Stimulated activated CD8-positive, alpha-beta memory T cell treated with anti-CD3 and anti-CD28 coated beads, Interleukin-15, amount 100 ng/mL, for 4 hours (primary cell): ENCODE measurements at places on chromosomes 3 and 15.
A peak's percentile ranks its signal among the peaks of the same experiment; 100 is the strongest.

DNA sequence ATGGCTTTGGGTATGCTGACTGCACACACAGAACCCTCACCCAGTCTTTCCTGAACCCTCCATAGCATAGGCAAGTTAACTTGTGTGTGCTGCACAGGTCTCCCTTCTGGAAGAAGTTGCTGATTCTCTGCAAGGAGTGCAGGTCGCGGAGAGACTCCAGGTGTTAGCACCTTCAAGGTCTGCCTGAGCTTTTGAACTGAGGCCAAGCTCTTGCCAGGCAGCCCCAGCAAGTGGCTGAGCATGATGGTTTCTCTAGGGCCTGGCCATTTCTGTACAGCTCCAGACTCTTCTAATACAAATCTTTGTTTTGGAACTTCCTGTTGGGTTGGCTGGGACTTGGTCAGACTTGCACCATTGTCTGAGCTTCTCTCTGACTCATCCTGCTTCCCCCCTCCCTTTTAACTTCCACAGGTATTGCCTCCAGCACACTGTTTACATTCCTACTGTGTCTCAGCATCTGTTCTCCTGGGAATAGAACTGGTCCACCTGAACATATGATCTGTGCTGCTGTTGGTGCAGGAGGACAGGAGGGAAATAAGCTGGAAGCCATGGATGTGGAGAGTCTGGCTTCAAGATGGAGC is 53.3 kb downstream of the KY start:
- DNase-seq = no peak

- no peak for DNase-seq
Observed at GRCh38 chr3:177525987-177526712, 328.9 kb upstream of the TBL1XR1 start.

GRCh38 chr15:60648928-60649679 is 170.2 kb upstream of the ICE2 start:
- no peak for DNase-seq

DNA sequence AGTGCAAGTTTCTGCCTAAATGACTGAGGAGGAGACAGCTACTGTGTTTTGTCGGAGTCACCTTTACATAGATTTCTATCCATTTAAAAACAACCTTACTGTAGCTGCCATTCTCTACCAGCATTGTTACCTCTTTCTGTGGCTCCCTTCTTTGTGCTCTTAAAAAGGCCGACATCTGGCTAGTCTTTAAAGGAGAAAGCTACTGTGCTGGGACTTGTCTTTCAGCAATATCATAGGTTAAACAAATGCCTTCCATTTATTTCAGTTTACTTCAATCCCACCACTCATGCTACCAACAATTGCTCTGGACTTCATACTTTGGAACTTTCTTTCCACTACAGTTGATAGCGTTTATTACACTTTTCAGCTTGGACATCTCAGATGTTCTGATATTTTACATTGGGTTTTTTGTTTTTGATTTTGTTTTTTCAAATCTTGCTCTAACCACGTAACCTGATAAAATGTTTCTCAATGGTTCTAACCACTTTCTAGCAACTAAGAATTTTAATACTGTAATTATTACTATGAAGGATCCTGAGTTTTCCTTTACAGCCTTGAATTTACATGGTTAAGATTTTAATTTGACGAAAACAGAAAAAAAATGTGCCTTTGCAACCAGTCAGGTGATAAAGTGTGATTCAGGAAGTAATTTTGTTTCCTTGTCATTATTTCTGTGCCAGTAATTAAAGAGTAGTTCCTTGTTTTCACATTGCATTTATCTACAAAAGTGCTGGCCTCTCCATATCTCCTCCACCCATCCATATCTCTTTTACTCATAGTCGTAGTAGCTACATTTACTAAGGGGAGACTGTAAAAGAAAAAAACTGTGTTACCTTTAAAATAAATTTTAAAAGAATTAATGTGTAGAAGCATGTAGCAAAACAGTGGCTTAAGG is 1.3 kb upstream of the CBLB start:
- DNase-seq = no peak

DNA sequence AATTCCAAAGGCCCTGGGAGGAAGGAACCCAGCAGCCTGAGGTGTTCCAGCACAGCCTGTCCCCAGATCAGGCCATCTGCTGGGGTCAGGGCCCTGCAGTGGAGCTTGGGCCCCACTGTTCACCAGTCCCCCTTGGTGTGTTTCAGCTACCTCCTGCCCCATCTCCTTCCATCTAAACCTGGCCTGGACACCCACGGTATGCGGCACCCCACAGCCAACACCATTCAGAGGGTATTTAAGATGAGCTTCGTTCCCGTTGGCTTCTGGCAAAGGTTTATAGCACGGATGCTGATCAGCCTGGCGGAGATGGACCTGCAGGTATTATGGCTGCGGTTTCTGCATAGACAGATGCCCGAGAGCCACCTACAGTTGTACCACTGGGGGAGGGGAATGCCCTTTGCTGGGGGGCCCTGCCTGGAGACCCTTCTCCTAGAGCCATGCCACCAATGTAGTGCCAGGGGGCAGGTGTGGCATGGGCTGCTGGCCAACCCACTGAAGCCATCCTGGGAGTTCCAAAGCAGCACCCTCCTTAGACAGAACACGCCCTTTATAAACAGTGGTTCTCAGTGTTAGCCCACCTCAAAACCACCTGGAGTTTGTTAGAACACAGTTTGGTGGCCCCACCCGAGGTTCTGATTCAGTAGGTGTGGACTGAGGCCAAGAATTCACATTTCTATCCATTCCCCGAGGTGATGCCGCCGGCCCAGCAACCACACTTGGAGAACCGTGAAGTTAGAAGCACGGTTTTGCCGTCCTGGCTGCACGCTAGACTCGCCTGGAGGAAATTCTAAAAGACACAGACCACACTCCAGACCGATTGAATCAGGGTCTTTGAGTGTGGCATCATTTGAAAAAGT is 126.9 kb downstream of the LRRK1 start:
- DNase-seq = no peak

DNA sequence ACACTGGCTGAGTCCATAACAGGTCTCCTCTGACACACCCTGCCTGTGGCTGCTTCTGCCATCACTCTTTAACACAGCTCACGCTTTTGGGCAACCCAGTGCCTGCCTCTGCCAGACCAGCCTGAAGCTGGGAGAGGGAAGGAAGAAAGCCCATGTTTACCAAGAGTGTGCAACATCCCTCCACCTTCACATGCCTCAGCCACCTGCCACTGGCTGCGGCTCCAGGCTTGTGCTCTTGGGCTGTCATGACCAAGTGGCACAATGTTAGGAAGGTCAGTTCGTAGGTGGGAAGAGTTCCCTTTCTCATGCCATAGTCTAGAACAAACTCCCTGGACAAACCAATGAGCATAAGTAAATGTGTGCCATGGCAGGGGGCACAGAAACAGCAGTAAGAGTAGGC is 20.3 kb downstream of the STIMATE start:
- no peak for DNase-seq

- no peak for DNase-seq
Observed at GRCh38 chr15:97955035-97955434, 5.5 kb upstream of the ARRDC4 start.

GRCh38 chr3:196914866-196915265 is 27.5 kb downstream of the NCBP2 start:
- no peak for DNase-seq

GRCh38 chr15:96374499-96374898 is 44.0 kb downstream of the NR2F2 start:
- DNase-seq = no peak

DNA sequence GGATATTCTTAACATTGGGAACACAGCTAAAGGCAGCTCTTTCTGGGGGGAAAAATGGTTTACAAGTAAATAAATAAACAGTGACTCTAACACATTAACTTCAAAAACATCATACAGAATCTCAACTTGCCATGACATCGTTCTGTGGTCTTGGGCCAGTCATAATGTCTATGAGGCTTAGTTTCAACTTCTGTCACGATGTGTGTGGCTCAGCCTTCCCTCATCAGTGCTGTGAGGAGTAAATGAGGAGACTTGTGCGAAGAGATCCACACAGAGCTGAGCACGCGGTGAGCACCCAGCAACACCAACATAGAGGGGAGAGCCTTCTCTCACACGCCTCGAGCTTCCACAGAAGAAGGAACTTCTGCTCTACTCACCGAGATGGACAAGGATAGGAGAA is 49.0 kb downstream of the DZIP1L start:
- no peak for DNase-seq

DNA sequence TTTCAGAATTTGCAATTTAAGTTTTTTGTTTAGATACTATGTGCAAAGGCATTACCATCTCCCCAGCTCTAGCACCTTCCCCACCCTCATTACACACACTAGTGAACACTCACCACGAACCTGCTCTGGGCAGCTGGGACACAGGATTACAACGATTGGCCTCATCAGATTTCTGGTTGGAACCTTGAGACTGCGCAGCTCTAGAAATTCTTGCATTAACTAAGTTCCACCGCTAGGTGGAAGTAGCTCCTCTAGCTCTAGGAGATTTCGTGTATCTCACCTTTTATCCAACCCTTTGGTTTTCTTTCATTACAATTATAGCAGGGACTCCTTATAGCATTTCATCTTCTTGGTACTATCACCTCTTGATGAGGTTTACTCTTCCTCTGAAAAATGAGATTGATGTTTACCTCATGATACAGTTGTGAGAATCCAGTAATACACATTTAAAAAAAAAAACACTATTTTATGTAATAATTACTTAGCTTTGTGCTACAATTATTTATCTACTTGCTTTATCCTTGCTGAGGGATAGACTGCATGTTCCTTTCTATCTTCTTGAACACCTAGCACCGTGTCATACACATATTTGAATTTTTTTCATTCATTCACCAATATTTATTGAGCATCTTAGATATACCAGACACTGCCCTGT is 28.7 kb upstream of the PLOD2 start:
- no peak for DNase-seq

GRCh38 chr3:196073255-196073753 is 8.6 kb downstream of the TFRC start:
- peak; percentile 35 for DNase-seq

DNA sequence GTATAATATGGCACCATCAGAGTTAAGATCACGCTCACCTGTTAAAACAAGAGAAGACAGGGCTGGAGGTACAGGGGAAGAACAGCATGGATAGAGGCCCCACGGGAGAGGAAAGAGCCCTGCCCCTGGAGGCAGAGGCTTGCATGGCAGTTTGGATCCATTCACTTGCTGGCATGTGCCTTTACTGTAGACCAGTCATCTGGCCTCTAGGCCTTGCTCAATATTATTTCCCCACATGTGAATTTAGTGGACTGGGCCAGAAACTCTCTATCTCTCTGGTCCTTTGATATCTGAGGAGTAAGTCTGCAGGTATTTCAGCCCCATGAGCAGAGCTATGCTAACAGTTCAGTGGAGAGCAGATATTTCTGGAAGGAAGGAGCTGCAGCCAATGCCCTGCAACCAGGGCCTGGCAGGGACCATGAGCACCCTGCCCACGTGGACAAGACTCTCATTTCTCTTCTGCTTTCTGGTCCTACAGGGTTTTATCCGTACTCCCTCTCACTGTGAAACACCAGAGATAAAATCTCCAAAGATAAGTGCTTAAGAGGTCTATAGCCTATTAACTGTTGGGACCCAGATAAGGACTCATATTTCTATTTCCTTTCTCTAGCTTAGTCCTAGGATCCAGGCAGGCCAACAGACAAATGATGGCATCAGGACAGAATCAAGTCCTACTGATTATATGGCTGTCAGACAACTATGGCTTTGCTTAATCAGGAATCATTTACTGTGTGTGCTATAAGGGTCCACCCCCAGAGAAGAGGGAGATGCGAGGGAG is 65.0 kb downstream of the CLDN11 start:
- DNase-seq = no peak

DNA sequence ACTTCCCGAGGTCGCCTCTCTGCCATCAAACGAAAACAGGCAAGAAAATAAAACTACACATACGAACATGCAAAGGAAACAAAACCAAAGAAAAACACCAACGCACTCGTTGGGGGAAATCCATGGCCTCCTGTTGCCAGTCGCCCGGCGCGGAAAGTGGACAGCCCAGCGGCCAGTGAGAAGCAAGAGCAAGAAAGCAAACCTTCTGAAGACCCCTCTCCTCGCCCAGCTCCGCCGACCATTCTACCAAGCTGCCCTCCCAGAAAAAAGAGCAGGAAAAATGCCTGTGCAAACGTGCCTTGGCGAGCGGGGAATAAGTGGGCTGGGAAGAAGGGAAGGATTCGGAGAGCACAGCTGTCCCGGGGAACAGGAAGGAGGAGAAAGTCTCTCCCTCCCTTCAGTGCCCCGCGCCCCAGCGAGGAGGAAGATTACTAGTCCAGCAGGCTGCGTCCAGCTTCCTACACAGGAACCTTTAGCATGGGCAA is 802 bp upstream of the NECTIN3 start:
- DNase-seq = no peak

DNA sequence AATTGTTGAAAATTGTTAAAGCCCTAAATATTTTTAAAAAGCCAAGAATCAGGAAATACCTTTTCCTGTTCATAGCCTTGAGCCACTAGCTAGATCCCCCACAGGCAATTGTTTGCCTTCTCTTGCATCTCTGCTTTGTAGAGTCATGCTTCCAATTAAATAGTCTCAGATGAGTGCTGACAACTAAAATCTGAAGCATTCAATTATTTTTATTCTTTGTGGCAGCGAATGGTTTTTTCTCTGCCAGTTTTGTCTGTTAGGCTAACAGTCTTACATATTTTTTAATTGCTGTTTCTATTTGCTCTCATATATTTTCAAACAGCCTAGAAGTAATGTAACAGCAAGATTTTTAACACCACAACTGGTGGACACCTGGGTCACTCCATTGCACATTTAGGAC is 277.1 kb upstream of the GBE1 start:
- no peak for DNase-seq

GRCh38 chr3:194482196-194482593 is 4.6 kb downstream of the ATP13A3 start:
- no peak for DNase-seq

- no peak for DNase-seq
Observed at GRCh38 chr3:153734777-153735551, 386.2 kb upstream of the ARHGEF26 start.

DNA sequence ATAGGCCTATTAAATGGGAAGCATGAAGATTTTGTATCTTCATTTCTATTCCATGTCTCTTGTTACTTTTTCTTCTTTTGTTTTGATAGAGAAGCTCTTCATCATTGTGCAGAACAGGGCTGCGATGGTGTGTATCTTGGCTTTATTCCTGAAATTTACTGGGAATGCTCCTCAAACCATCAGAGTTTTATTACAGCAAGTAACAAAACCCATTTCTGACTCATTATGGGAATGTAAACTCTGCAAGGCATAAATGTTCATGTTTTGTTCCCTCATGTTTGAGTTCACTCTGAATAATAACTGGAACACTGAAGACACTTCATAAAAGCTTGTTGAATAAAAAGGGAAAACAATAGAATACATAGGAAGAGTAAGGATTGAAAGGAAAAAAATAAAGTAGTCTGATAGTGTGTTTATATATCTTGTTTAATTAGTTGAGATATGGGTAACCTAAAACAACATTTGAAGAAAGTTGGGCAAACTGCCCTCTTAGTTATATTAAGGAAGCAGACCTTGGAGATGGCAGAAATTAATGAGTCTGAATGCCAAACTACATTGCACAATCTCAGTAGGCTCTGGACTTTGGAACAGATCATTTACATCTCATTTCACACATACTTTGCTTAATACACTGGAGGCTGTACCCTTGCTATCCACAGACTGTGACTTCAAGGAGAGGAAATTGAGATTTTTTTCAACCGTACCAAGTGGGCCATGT is 521.5 kb downstream of the GRM7 start:
- no peak for DNase-seq
